ENCODE measurements at places on chromosomes 7 and 10.

DNA sequence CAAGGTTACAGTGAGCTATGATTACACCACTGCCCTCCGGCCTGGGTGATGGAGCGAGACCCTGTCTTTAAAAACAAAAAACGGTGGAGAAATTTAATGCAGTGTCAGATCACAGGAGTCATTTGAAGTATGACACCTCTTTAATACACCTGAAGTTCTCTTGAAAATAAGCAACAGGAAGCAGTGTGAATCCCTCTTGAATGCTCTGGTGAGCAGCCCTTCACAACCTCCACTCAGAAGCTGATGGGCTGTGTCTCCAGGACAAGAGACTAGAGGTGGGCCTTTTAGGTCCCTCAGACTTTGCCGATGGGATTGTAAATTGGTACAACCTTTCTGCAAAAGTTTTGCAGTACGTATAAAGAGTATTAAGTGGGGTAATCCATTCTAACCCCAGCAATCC lies 50.1 kb downstream of the CYP26A1 start:
- no peak for DNase-seq

DNA sequence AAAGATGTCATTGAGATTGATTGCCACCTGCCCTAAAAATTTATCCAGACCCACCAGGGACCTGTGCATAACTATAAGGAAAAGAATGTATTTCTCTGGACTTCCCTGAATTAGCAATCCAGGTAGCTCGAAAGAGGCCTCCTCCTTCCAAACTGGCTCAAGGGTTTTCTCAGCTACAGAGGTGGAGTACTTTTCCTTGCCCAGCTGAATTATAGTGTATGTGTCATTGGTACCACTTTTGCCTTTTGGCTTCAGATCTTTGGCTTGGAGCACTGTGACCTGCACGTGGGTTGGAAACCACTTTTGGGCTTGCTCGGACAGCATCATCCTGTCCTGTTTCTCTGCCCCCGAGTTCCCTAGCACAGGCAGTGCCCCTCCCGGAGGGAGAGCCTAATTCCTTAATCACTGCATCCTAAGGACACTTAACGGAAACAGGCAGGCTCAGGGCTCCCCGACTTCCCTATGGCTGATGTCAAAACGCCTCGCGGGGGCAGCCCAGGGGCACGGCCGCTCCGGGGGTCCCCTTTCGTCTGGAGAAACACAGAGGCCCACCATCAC lies 825 bp downstream of the RAB11FIP2 start:
- DNase-seq, result no peak

DNA sequence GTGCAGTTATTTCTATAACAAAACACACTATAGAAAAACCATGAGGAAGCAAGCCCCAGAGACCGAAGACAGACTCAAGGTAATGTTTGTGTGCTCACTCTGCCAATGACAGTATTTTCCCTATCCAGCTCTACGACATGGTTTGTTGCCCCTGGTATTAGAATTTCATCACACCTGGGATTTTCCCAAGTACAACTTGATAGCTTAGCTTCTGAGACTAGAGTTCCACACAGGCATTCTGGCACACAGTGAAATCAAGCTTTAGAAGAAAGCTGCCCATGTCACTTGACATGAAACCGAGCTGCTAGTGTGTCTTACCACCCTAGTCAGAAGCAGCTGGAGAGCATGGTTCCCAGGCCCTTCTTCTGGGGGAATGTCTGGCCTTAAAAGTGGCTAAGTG lies 44.1 kb upstream of the AKR1E2 start:
- no peak for DNase-seq

- no peak for DNase-seq
Measured at GRCh38 chr10:96758423-96758822, 38.1 kb upstream of the PIK3AP1 start.

GRCh38 chr10:48211777-48212176 lies 62.7 kb downstream of the FRMPD2 start:
- DNase-seq, result no peak

All from T follicular helper cell (primary cell).